Activated CD8-positive, alpha-beta memory T cell treated with anti-CD3 and anti-CD28 coated beads for 4 hours (primary cell): ENCODE measurements at places on chromosomes 1 and 21.

GRCh38 chr1:38779491-38779890 is 80.1 kb downstream of the RRAGC start:
- no peak for DNase-seq

DNA sequence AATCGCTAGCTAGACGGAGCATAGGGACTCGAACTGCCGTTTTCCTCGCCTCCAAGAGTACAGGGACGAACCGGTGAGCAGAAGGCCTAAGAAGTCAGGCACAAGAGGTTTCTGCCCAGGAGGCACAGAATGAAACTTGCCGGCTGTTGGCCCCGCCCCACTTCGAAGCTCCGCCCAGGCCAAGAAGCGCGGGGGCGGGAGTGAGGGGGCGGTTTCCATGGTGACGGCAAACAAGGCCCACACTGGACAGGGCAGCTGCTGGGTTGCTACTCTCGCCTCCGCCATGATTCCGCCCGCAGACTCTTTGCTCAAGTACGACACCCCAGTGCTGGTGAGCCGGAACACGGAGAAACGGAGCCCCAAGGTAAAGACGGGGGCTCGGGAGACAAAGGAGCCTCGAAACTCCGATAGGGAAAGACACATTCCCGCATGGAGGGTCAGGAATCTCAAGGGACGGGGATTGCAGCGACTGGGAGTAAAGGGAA is at the start of gene DNALI1:
TSS of gene DNALI1 (plus strand) at position 229 of the 485 bp plus-strand sequence. CDS start at position 284, 55 bp downstream.
- no peak for DNase-seq

DNA sequence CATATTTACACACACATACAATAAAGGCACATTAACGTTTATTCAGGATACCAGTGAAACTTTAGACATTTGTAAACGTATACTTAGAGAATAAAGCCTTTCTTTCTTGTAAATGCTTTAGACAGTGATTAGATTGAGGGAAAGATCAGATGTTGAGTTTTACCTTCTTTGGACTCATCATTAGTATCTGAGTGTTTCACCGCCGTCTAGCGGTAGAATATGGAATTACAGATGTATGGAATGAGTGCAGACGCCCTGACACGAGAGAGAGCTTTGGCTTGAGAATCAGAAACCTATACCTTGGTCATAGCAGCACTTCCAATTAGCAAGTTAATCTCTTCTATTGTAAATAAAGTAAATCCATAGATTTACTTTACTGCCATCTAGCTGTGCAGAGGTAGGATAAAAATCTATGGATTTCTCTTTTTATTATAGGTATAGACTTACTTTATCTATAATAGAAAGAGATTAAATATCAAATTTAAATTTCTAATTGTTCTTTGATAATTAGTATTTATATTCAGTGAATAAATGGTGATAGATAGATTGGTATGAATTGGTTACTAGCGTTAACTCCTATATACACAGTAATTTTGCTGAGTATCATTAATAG is 12.6 kb downstream of the FLG2 start:
- peak; percentile 15 for DNase-seq

GRCh38 chr1:18452550-18452949 is 28.2 kb upstream of the KLHDC7A start:
- no peak for DNase-seq

DNA sequence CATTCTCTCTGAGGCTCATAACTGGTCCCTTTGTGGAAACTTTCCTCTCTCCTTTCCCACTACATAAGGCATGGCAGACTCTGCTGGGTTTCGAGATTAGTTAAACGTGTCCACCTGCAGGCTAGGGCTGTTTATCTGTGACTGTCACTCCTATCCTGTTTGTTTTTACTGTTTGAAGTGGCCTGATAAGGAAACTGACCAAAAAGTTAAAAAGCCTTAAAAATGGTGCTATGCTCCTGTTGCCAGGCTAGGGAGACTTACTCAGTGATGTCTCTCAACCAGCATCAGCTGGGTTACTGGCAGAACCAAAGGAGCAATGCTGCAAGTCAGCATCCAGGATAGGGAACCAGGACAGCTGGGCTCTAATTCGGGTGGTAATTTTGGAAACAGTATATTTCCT is 3.9 kb downstream of the PIGV start:
- DNase-seq, result no peak

- DNase-seq, result no peak
Measured at GRCh38 chr1:201533836-201534235, 5.1 kb upstream of the NAV1 start.

GRCh38 chr21:46555225-46555617 is 49.7 kb downstream of the S100B start:
- no peak for DNase-seq

DNA sequence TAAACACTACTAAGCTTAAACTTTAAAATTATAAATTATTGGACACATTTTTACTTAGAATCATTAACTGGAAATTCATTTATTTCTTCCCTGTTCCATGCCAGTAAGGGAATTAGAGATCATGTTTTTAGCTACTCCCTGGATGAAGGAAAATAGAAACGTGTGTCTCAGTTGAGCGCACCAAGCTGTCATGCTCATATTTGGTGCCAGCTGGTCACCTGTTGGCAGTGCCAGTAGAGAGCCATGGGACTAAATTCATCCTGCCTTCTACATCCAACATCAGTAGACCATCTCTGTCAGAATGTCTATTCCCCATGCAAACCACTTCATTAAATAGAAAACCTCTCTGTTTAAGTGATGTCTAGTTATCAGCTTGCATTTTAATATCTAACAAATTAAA is 17.4 kb upstream of the SLC22A15 start:
- DNase-seq, result no peak

DNA sequence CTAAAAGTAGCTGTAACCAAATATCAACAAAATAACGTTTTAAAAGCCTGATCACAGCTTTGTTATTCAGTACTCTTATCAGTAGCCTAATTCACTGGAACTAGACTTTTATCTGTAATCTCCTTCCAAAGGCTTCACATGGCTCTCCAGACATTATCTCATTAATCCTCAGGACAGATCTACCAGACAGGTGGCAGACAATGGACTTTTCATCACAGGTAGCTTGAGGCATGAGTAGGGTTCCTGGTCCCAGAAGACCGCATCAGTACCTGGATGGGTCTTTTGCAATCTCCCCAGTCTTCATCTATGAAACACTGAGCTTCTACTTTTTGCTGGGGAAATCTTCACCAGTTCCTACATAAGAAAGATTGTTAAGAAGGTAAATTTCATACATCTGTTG is 132.2 kb upstream of the FOXD3 start:
- DNase-seq, result no peak

DNA sequence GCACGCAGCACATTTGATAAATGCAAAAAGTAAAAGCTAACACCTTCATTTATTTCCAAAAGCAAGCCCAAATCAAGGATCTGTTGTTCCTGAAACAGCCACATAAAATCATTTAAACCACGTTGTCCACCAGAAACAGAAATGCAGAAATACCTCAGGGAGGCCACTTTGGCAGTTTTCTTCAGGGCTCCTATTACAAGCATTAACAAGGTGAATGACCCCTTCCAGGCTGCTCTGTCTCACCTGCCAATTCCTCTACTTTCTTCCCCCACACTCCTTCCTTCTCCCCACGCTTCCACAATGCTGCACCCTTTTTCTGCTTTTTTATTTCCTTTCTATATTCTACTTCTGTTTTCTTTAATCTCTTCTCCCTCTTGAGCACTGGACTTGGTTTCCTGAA is 55.0 kb upstream of the PTGFRN start:
- no peak for DNase-seq

- no peak for DNase-seq
Measured at GRCh38 chr1:206497363-206497762, 10.0 kb upstream of the RASSF5 start.
